Choroid plexus epithelial cell (primary cell): ENCODE measurements at places on chromosomes 1 and 21.

- peak; percentile 56 for DNase-seq
These were observed 200.4 kb downstream of the DNM3 start for GRCh38 chr1:172041742-172042141.

DNA sequence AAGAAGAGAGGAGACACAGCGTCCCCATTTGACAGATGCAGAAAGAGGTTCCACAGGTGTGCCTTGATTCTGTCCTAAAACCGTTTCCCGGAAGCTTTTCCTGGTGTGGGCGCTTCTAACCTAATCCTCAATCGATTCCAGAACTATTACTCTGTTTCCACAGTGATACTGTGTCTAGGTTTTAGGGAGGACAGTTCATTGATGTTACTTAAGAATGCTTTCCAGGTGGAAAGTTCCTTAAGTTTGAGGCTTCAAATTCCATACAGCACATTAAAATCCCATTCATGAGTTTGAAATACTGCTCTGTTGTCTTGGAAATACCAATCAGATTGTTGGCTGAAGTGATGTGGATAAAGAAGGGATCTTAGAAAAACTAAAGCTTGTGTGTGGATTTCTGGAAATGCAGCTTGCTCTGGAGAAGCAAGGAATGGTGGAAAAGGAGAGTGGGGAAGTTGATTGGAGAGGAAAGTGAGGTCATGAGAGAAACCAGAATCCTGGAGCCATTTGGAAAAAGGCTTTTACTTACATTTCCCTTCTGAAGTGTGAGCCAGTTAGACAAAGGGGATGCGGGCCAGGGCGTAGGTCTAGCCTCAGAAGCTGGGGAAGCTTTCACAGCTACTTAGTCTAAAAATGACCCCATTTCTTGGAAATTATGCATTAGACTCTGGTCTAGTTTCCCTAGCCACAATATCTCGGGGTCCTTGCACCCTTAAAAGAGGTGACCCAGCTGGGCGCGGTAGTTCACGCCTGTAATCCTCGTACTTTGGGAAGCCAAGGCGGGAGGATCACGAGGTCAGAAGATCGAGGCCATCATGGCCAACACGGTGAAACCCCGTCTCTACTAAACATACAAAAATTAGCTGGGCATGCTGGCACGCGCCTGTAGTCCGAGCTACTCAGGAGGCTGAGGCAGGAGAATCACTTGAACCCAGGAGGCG, 6.7 kb downstream of the ELF3 start:
- DNase-seq: no peak

GRCh38 chr1:42518908-42519307, 55.8 kb downstream of the CCDC30 start:
- peak; percentile 8 for DNase-seq

DNA sequence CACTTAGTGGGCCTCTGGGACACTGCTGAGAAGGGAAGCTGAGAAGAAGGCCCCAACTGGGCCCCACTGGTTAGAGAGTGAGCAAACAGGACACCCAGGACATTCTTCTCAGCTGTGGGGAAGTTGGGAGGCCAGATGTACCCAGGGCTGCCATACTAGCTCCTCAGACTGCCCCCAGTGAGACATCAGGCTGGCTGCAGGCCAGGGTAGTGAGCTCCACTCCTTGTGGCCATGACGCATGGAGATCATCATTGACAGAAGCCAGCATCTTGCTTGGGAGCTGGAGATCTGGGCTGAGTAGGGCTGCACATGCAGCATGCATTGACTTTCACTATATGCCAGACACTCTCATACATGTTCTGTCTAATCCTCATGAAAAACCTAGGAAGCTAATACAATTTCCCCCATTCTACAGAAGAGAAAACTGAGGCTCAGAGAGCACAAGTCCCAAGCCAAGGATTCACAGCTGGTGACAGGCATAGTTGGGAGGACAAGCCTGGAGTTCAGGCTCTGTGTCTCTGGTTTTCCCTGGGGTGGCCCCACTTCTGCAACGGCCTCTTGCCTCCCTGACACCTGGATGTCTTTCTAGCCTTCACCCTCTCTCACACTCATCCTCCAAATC, 24.1 kb upstream of the MYCL start:
- no peak for DNase-seq

DNA sequence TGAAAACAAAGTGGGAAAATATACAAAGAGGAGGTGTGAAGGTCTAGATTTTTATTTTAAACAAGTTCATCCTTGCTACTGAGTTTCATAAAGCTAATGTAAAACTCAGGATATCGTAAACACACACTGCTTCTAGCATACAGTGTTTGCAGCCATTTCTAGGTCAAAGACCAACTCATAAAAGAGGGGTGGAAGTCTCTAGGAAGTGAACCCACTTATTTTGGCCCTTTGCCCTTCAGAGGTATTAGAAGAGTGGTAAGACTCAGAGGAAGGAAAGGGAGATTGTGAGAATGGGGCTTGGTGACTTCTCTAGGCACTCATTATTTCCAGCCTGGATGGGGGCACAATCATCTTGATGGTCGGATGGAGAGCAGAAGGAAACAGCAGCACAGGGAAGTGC, 91.2 kb downstream of the TNFSF18 start:
- no peak for DNase-seq

GRCh38 chr1:165162671-165163241, 193.8 kb downstream of the LMX1A start:
- DNase-seq: peak; percentile 1

DNA sequence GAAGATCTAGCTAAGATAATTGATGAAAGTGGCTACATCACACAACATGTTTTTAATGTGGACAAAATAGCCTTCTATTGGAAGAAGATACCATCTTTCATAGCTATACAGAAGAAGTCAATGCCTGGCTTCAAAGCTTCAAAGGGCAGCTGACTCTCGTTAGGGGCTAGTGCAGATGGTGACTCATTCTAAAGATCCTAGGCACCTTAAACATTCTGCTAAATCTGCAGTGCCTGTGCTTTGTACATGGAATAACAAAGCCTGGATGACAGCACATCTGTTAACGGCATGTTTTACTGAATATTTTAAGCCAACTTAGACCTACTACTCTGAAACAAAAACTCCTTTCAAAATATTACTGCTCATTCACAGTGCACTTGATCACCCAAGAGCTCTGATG, 65.6 kb upstream of the USP24 start:
- peak; percentile 44 for DNase-seq
